NCI-H69 (cell line): ENCODE measurements at places on chromosomes 16 and 17.
A peak's percentile ranks its signal among the peaks of the same experiment; 100 is the strongest.

DNA sequence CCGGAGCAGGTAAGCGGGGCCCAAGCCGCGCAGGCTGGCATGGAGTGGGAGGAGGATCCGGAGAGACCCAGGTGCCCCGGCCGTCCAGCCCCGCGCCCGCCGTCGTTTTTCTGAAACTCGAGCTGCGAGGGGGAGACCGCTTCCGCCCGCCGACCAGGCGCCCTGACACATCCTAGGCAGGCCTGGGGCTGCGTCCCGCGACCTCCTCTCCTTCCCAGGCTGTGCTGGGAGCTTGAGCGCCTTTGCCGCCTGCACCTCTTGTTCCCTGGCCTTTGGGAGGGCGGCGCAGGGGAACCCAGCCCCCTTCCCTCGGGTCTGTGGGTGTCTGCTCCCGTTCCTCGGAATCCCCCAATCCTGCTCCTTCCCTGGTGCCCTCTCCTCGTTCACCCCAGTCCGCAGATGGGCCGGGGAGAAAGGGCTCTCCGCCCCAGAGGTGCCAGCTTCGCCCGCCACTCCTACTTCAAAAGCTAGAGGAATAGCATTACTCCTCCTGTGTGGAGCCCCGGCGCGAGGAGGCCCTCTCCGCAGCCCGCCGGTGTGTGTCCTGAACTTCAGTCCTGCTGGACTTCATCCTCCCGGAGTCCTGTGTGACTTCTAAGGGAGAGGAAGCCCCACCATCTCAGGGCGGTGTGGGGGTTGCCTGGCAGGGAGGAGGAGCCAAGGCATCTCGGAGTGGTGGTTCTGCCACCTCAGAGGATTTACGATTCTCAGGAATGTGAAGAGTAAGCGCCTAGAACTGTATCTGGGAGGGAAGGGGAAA, 1.0 kb downstream of the NHERF1 start:
- DNase-seq: peak; percentile 64

DNA sequence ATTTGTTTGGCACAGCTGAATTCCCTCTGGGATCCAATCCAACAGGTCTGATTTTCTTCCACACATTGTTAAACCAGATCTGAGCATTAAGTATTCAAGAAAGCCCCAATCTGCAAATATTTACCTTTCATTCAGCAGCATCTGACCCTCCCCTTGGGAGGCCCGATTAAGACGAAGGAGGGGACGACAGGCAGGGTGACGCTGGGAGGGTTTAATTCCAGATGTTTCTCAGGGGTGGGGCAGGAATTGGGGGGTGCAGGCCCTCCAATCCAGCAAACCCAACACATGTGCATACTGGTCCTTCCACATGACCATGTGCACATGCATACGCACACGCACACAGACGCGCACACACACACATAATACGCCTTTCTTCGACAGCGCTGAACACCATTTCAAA, 240.5 kb downstream of the GSG1L start:
- peak; percentile 92 for DNase-seq

- peak; percentile 89 for DNase-seq
These were observed 47.2 kb upstream of the SKAP1 start for GRCh38 chr17:48477221-48477620.

DNA sequence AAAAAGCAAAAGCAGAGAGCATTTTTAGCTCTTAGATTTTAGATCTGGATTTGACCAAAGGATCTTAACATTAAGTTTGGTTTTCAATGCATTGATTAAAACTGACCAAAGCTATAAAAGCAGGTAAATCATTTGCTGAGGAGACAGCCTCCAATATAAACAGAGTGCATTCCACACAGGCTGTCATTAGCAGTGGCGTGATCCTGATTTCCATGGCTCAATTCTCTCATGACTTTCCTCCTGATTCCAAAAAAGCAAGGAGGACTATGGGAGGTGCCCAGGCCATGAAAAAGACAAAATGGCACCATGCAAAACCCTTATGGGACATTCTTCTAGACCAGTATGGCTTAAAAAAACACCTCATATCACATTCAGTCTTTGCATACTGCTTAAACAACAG, 53.5 kb downstream of the PARN start:
- no peak for DNase-seq

- peak; percentile 91 for DNase-seq
These were observed 24.4 kb downstream of the SRL start for GRCh38 chr16:4217204-4218131.
